ENCODE measurements at places on chromosomes 11 and 22.

- no peak for DNase-seq
Measured at GRCh38 chr11:84819128-84819527, 808.0 kb downstream of the DLG2 start.

DNA sequence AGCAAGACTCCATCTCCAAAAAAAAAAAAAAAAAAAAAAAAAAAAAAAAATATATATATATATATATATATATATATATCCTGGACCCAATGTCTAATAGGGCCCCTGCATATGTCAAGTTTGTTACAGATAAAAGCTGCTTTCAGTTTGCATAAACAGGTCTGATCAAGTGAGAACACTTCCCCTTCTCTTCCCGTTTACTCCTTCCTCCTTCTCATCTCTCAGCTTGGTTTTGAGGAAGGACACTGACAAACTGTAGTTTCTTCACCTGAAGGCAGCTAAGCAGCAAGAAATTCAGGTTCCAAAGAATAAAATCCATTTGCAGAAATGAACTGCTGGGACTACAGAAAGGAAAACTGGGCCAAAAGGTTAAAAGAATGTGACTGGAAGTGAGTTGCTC is 11.7 kb downstream of the THOC5 start:
- no peak for DNase-seq

DNA sequence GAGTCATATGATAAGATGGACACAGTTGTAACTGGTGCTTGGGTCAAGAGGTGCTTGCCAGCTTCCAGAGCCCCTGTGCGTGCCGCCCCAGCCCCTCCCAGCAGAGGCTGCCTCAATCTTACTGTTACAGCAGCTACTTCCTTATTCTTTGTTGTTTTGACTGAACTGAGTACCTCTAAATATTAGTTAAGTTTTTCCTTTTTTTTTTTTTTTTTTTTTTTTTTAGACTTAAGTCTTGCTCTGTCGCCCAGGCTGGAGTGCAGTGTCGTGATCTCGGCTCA is 8.8 kb downstream of the ZBED4 start:
- DNase-seq: no peak

DNA sequence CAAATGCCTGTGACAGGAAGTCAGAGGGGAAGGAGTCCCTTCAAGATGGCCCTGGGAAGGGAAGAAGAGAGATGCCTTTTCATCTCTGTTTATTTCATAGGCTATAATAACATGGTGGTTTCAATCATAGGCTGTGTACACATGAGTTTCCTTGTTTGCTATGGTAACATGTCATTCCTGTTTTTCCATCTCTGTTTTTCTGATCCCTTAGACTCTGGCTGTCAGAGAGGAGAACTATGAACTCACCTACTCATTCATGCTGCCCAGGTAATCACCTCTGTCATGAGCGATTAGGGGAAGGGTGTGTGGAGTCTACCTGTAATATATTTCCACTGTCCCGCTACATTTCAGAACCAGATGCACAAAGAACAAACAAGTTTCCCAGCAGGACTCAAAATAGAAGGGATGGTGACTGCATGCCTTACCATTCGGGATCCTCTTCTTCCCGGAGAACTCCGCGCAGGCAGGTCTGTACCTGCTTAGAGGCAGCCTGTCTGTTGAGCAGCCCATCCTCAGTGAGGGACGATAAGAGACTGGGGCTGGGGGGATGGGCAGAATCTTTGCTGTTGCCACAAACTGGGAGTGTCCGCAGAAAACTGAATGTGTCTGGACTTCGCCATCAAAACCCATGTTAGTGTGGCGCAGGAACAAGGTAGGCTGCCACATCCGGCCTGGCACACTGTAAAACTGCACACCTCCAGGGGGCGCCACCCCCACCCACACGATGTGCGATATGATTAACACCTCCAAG is 7.1 kb upstream of the PEX26 start:
- no peak for DNase-seq

GRCh38 chr11:20596205-20597153 is 2.9 kb upstream of the SLC6A5 start:
- no peak for DNase-seq

- no peak for DNase-seq
Measured at GRCh38 chr11:22634897-22635629, 9.4 kb upstream of the FANCF start.

- no peak for DNase-seq
Measured at GRCh38 chr11:22558664-22559063, 67.0 kb downstream of the FANCF start.

DNA sequence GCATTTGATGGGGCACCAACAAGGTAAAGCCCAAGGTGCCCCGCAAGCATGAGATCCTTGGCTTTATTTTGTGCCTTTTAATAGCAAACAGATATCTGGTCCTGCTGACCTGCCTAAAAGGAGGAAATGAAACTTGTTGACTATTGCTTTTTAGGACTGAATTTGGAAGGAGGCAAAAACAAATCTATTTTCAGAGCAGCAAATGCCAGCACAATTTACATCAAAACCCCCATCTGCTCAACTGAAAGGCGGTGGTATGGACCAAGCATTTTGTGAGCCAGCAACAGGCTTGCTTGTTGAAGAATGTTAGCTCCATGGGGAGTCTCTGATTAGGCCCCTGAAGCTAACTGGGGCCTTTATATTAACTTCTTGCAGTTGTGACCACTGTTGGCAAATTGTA is 192.6 kb upstream of the E2F8 start:
- DNase-seq: no peak

DNA sequence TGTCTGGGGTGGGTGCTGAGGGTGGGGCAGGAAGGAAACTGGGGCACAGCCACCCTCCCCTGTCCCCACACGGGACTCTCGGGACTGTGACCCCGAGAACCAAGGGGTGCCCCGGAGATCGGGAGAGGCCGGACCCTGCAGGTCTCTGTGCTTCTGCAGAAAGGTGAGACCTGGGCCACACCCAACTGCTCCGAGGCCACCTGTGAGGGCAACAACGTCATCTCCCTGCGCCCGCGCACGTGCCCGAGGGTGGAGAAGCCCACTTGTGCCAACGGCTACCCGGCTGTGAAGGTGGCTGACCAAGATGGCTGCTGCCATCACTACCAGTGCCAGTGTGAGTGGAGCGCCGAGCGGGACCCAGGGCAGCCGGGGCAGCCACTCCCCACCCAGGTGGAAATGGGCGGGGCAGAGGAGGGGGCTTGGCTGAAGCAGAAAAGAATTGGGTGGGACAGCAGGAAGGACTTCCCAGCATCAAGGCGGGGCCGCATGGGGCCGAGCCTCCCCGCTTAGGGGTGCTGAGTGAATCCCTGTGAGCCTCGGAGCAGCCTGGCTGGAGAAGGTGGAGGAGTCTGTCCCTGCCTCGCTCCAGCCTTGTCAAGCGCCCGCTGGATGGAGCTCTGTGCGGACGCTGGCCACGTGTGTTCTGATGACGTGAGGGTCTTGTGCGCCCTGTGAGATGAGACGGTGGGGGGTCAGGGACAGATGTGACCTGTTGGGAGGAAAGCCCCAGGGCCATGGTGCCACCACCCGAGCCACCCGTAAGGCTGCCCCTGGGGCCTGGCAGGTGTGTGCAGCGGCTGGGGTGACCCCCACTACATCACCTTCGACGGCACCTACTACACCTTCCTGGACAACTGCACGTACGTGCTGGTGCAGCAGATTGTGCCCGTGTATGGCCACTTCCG is 29.3 kb upstream of the MUC5B start:
- no peak for DNase-seq

DNA sequence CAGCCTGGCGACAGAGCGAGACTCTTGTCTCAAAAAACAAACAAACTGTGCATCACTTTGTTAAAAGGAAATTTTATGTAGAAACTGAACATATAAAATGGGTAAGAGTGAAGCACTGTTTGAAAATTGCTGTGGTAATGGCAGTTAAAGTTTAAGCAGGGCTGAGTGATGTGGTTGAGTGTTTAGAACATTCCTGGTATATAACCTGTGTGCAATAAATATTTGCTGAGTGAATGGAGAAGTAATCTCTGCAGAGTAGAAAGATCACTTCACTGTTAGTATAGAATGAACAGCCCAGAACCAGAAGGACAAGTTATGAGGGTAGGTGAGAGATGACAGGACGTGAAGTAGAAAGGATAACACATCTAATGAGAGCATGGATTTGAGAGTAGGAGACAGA is 27.3 kb downstream of the CECR2 start:
- DNase-seq: no peak

- no peak for DNase-seq
Measured at GRCh38 chr11:31560842-31561476, 51.4 kb downstream of the ELP4 start.

DNA sequence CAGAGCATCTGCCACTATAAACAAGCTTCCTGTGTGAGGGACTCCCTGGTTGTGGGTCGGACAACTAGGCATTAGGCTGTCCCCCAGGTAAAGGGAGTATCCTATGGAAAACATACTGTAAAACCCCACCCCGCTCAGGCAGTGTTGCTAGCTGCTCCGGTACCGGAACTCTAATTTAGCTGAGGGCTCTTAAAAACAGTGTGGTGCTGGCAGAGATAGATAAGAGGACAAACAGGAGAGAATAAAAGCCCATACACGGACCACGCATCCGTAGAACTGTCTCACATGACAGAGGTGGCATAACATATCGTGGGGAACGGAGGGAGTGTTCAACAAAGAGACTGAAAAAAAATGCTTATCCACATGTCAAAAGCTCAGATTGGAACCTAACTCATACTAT is 3.4 kb upstream of the MOGAT2 start:
- no peak for DNase-seq

GRCh38 chr11:107785401-107785800 is 73.2 kb downstream of the SLC35F2 start:
- no peak for DNase-seq

DNA sequence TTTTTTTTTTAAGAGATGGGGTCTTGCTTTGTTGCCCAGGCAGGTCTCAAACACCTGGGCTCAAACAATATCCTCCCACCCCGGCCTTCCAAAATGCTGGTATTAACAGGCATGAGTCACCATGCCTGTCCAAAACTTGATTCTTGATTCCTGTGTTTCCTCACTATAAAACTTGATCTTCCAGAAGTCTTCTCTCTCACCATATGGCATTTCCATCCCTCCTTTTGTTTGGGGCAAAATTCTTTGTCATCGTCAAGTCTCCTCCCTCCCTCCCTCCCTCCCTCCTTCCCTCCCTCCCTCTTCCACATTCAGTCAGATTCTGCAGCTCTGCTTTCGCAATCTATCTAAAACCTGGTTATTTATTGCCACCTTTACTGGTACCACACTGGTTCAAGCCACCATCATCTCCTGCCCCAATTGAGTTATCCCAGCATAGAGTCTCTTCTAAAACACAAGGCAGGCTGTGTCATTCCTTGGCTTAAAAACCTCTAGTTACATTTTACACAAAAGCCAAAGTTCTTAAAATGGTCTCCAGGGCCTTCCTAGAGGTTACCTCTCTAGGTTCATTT is 65.0 kb upstream of the HORMAD2 start:
- no peak for DNase-seq

DNA sequence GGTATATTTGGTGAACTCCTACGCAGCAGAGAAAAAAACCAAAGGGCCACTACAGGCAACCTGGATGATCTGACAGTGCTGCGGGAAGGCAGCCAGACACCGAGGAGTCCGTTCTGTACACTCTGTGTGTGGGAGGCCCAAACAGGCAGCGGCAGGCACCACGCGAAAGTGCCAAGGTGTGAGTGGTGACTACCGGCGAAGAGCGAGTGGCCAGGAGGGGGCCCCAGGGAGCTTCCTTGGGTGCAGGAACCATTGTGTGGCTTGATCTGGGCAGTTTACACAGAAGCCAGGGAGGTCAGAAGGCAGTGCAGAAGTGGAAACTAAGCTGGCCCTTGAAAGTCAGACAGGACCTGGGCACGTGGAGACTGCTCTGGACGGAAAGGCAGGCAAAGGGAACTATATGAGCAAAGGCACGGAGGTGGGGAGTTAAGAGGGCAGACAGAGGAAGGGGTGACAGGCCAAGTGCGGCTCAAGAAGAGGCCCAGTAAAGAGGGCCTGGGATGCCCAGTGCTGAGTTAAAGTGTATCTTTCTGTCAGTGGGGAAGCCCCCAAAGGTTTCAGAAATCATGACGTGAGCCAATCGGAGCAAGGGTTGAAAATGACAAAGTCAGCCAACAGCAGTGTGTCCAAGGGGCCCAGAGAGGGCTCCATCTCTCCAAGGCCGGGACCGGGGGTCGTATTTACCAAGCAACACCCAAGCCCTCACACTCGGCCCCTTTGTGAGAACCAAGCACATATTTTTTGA is 10.6 kb downstream of the TMEM184B start:
- DNase-seq: no peak

DNA sequence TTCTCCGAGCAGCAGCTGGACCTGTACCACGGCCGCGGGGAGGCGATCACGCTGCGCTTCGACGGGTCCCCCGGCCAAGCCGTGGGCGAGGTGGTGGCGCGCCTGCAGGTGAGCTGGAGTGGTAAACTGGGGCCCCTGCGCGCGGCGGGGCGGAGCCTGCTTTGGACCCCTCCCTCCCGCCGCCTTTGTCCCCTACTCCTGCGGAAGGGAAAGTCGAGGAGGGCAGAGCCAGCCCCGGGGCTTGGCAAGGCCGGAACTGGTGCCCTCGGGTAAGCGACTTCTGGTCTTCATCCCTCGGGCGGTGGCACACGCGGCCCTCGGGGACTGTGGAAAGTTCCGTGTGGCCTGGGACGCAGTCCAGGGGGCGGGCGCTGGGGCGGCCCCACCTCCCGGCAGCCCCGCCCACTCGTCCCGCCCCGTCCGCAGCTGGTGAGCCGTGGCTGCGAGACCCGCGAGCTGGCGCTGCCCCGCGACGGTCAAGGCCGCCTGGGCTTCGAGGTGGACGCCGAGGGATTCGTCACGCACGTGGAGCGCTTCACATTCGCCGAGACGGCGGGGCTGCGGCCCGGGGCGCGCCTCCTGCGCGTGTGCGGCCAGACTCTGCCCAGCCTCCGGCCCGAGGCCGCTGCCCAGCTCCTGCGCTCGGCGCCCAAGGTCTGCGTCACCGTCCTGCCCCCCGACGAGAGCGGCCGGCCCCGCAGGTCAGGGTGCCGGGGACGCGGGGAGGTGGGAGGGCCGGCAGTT is 9.2 kb downstream of the SIPA1 start:
- no peak for DNase-seq

DNA sequence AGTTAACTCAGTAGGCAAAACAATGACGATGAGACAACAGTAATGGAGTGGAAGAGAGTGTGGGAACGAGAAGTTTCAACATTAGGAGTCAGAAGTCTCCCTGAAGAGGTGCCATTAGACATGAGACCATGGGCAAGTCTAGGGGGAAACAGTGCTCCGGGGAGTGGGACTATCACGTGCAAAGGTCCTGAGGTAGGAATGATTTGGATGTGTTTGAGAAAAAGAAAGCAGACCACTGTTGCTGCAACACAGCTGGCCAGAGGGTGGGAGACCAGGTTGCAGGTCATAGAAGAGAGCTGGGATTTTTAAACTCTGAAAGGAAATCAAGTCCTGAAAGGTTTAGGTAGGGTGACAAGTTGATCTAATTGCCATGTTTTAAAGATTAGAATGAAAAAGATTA is 63.0 kb downstream of the NAV2 start:
- no peak for DNase-seq

DNA sequence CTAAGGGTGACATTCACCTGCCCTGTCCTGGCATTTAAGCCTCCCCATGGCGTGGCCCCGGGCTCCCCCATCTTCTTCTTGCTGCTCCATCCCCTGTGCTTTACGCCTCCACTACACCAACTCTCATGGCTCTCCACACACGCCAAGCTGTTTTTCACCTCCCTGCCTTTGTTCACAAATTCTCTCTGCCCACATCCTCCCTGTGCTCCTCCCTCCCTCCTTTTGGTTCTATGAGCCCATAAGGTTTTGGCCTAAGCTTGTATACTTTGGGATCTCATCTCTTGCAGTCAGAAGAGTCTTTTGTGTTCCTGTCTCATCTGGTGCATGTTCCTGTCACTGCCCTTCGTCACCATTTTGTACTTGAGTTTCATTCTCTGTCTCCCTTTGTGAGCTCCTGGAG is 4.6 kb upstream of the DNAL4 start:
- no peak for DNase-seq

Measured in left renal pelvis (tissue), 4 donors.